HFFc6 (cell line): ENCODE measurements at places on chromosomes 6 and 20. TPM values are rescaled to one million over a fixed set of nuclear protein-coding genes. Genes with fewer than 3 reads are reported as not detected.

DNA sequence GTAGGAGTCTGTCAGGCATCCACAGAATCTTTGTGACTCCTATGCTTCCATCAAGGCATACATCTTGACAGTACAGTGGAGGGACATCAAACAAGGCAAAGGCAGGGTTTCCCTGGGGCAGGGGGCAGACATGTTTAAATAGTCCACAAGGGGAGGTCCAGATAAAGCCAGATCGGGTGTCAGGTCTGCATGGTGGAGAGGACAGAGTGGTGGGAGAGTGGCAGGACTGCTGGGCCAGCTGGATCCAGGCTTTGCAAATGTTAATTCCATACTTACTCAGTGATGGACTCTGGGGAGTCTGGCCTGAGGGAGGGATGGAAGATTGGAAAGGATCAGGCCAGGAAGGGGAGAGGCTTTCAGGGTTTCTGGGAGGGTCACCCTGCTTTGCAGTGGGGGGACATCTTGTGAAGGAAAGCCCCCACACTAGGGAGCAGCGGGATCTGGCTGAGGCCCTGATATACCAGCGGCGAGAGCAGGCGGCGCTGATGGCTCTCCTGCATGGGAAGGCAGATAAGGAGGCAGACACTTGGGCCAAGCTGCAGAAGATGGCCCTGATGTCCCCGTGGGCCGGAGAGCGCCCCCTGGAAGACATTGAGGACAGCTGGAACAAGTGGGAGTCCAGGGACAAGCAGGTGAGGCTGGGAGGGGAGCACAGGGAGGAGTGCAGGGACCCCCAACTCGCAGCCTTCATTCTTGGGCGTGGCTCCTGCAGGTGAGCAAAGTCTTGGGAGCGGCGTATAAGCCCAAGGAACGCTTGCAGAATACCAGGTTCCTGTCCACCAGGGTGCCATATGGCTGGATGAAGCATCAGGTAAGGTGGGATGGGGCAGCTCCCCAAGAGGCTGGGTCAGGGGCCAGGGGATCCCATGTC, 44.6 kb downstream of the SUN5 start:
- no peak overlapping the region for H3K27ac ChIP-seq
- H3K36me3 ChIP-seq, result peaks cover 5% of the 10 kb centered on the region; the same call in 1 of the 2 replicates
- no peak for DNase-seq
- H3K4me3 ChIP-seq, result no peak overlapping the region

DNA sequence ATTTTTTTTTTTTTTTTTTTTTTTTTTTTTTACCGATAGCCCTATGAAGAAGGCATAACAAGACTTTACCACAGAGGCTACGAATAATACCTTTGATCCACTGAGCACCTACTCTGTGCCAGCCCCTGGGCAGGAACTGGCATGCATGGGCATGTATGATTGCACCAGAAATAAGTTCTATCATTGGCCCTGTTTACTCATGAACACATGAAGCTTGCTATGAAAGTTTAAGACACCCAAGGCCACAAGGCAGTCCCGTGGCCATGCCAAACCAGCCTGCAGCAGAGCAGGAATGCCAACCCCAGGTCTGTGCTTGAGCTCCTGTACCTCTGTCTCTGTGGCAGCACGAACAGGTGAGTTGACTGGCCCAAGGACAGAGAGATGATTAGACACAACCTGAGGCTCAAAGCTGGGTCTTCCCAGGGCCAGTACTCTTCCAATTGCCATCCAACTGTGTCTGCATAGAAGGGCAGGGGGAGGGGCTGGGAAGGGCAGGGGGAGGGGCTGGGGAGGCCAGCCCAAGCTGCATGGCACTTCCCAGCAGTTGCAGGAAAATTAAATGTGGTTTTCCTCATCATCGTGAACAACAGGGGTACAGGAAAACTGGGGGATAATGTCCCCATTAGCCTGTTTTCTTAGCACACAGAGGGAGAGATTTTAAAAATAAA, 63.5 kb downstream of the LRFN2 start:
- H3K4me3 ChIP-seq, result no peak overlapping the region
- no peaks in the 10 kb centered on the region for H3K4me1 ChIP-seq
- no peaks in the 10 kb centered on the region; the same call in 1 of the 2 replicates for H3K27me3 ChIP-seq

DNA sequence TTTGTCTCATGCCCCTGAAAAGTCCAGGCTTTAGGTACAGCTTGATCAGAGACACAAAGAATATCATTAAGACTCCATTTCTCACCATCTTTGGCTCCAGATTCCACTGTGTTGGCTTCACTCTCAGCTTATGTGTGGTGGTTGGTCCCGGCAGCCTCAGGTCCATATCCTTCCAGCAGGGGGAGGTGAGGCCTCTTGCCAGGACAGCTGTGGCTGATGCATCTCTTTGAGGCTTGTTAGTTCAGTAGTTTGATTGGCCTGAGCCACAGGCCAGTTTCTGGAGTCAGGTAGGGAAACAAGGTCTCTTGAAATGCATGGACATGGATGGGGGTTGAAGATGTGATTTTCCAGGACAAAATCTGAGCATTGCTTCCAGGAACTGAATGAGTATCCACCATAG, 62.4 kb downstream of the JAG1 start:
- H3K27me3 ChIP-seq, result 0 out of 2 replicates have a peak, but pooled peaks cover 1% of the 10 kb centered on the region
- no peak overlapping the region for H3K4me3 ChIP-seq
- no peak overlapping the region for H3K27ac ChIP-seq
- peaks cover 18% of the 10 kb centered on the region for H3K4me1 ChIP-seq
- DNase-seq, result peak; percentile 27
- H3K36me3 ChIP-seq, result peaks cover 5% of the 10 kb centered on the region; the same call in 1 of the 2 replicates

KHDC3L gene
- total RNA-seq, result not detected in 3 replicates

SLCO4A1 gene
- total RNA-seq, result 3.3 to 7.9 TPM (median 3.9 TPM) in 3 replicates

DNA sequence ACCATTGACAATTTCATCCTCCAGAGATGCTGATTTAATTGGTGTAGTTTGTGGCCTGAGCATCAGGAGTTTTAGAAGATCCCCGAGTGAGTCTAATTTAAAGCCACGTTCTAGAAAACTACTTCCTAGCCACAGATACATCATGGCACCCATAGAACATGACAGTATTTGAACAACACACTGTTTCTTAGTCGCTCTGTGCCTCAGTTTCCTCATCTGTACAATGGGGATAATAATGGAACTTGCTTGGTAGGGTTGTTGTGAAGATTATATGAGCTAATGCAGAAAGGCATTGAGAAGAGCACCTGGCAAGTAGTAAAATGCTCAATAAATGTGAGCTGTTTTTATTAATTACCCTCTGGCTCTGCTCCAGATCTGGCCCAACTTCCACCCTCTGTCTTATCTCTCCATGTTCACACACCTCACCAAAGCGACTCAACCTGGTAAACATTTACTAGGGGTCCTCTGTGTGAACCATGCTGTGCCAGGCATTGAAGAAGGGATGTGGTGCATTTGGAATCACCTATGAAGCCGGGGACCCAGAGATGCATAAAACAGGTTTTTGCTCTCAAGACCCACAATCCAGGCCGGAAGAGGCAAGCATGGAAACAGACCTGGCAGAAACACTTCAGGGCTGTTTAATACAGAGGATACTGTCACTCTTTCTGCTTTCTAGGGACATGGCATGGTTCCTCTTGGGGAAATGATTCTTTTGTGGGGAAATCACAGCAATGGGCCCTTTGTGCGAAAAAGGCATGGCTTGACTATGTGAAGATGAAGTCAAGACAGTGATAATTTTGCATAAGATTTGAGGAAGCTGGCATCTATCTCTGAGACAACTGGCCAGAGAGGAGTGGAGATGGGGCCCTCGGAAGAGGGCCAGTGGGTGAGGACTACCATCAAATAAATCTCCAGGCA, 16.2 kb upstream of the MRPS18A start:
- H3K4me3 ChIP-seq, result no peak overlapping the region
- H3K27me3 ChIP-seq, result no peaks in the 10 kb centered on the region; the same call in none of the 2 replicates
- no peaks in the 10 kb centered on the region for H3K36me3 ChIP-seq
- no peak overlapping the region for H3K27ac ChIP-seq
- no peak for DNase-seq

ARMC2 gene
- 1.5 and 3.0 TPM in 2 replicates for total RNA-seq

GRCh38 chr6:137193256-137194070, 20.0 kb upstream of the IL22RA2 start:
- H3K36me3 ChIP-seq, result peaks cover 8% of the 10 kb centered on the region
- no peaks in the 10 kb centered on the region for H3K4me1 ChIP-seq
- H3K27ac ChIP-seq, result no peak overlapping the region
- DNase-seq, result no peak
- no peaks in the 10 kb centered on the region; the same call in 1 of the 2 replicates for H3K27me3 ChIP-seq

GRCh38 chr6:25302677-25303128, 23.5 kb downstream of the CARMIL1 start:
- peaks cover 38% of the 10 kb centered on the region for H3K4me1 ChIP-seq
- peaks cover 2% of the 10 kb centered on the region for H3K27me3 ChIP-seq
- DNase-seq, result peak; percentile 91
- no peaks in the 10 kb centered on the region for H3K36me3 ChIP-seq
- H3K4me3 ChIP-seq, result peak overlapping the region; percentile 83
- H3K27ac ChIP-seq, result peak overlapping the region; percentile 95

DNA sequence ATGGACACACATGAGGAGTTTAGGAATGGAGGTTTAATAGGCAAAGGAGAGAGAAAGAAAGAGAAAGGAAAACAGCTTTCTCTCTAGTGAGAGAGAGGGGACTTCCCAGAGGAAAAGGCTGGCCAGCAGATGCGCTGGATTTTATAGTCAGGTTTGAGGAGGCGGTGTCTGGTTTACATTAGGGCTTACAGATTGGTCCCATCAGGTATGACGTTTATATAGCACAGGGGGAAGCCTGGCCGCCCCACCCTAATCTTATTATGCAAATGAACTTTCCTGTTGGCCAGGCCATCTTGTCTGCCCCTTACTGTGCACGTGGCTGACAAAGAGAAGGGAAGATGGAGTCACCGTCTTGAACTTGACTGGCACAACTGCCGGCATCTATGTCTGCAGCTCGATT, 86.6 kb upstream of the QKI start:
- no peak overlapping the region for H3K4me3 ChIP-seq
- H3K27ac ChIP-seq, result no peak overlapping the region
- no peaks in the 10 kb centered on the region for H3K36me3 ChIP-seq
- no peak for DNase-seq
- peaks cover 3% of the 10 kb centered on the region; the same call in 1 of the 2 replicates for H3K27me3 ChIP-seq

GRCh38 chr20:52035977-52036376, 155.6 kb downstream of the ZFP64 start:
- no peak for DNase-seq
- H3K36me3 ChIP-seq, result no peaks in the 10 kb centered on the region
- H3K27me3 ChIP-seq, result peaks cover 5% of the 10 kb centered on the region
- H3K27ac ChIP-seq, result no peak overlapping the region

DNA sequence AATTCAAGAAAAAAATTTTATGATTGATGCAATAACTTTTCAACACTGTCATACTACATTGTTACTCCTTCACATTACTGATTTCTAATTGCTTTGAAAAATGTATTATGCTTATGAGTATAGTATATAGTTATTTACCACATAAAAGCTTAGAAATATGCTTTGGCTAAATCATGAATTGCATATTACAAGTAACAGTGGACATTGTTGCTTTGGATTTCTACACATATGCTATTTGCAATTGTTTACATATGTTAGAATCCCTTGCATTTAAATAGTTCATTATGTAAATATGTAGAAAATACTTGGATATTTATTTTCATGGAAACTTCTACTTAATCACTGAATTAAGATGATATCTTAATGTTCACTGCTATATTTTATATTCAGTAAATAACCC, 577.5 kb downstream of the QKI start:
- peaks cover 2% of the 10 kb centered on the region for H3K27me3 ChIP-seq
- H3K4me3 ChIP-seq, result no peak overlapping the region
- no peak overlapping the region for H3K27ac ChIP-seq
- DNase-seq, result no peak
- no peaks in the 10 kb centered on the region for H3K4me1 ChIP-seq

- no peak overlapping the region for H3K27ac ChIP-seq
- no peak overlapping the region for H3K4me3 ChIP-seq
- H3K36me3 ChIP-seq, result peaks cover 4% of the 10 kb centered on the region; the same call in 1 of the 2 replicates
- no peak for DNase-seq
- no peaks in the 10 kb centered on the region for H3K27me3 ChIP-seq
- H3K4me1 ChIP-seq, result peaks cover 41% of the 10 kb centered on the region
Measured at GRCh38 chr20:50446351-50447101, 63.7 kb upstream of the PTPN1 start.
